IMR-90 (cell line): ENCODE measurements at places on chromosomes 1 and 21. TPM values are rescaled to one million over a fixed set of nuclear protein-coding genes. Genes with fewer than 3 reads are reported as not detected.

DNA sequence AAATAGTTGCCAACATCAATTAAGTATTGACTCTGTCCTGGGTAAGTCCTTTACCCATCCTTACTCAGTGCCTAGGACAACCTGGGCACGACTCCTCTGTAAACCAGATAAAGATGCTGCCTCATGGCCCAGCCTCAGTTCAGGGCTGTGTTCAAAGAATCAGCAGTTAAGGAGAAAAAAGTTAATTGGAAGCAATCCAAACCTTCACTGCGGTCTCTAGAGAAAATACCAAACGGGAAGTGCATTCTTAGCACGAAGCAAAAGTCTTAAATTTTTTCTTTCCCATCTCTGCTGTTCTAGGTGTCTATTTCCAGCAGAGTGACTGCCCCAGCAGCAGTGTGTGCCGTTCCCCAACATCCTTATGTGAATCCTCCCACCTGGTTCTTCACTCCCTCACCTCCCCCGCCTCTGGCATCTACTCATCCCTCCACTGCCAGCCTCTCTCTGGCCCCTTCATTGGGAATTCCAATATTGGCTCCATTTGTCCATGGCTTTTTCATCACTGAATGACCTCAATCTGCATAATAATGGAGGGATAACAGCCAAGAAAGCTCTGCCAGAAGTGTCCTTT, 23.2 kb downstream of the KANK4 start:
- H3K27me3 ChIP-seq = no peaks in the 10 kb centered on the region; the same call in 1 of the 2 replicates
- H3K27ac ChIP-seq = no peak overlapping the region
- peak; percentile 38 for DNase-seq
- no peaks in the 10 kb centered on the region for H3K4me1 ChIP-seq
- H3K4me3 ChIP-seq = no peak overlapping the region

DNA sequence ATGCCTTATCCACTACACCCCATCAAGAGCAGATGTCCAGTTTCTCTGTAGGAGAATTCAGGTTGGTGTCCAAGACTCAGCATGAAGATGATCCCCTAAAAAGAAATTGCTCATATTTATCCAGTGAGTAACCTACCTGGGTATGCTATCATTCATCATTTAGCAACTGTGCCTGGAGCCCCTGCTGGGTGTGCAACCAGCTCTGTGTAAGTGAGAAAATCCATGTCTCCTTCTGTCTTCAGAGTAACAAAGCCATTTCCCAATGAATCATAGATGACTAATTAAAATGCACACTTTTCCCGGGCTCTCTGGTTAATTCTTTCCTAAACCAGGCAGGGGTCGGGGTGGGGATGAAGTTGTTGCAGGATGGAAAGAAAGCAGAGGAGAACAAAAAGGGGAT, 35.8 kb downstream of the OLFML3 start:
- H3K4me1 ChIP-seq = no peaks in the 10 kb centered on the region
- H3K36me3 ChIP-seq = no peaks in the 10 kb centered on the region
- no peak overlapping the region for H3K27ac ChIP-seq
- DNase-seq = no peak

DNA sequence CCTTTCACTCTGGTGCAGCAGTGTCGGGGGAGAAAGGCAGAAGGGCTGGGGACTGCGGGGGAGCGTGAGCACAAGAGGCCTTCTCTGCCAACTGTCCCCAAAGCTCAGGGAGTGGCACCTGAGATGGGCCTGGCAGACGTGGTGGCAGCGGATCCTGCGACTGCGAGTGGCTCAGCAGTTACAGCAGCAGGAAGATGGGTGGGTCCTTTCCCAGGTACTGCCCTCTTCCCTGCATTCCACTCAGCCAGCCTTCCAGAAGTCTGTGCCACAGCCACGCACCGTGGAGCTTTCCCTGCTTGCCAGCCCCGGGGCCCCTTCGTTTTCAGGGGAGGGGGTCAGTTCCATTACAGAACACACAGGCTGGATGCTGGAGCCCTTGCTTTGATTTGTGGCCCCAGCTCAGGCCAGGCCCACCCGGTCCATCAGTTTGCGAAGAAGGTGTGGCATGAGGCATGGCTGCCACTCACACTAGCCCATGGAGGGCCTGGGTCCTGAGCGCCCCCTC, 17.2 kb downstream of the MTHFR start:
- peaks cover 20% of the 10 kb centered on the region; the same call in 1 of the 2 replicates for H3K36me3 ChIP-seq
- no peak for DNase-seq
- H3K27me3 ChIP-seq = no peaks in the 10 kb centered on the region
- H3K27ac ChIP-seq = no peak overlapping the region
- no peak overlapping the region for H3K4me3 ChIP-seq

GRCh38 chr1:156402331-156403020, 33.5 kb downstream of the RHBG start:
- H3K36me3 ChIP-seq = no peaks in the 10 kb centered on the region
- H3K27ac ChIP-seq = no peak overlapping the region
- H3K27me3 ChIP-seq = peaks cover 75% of the 10 kb centered on the region

- H3K36me3 ChIP-seq = peaks cover 62% of the 10 kb centered on the region
- no peak for DNase-seq
- no peaks in the 10 kb centered on the region for H3K27me3 ChIP-seq
- no peak overlapping the region for H3K4me3 ChIP-seq
Measured at GRCh38 chr1:153933430-153933829, 10.7 kb upstream of the GATAD2B start.

DNA sequence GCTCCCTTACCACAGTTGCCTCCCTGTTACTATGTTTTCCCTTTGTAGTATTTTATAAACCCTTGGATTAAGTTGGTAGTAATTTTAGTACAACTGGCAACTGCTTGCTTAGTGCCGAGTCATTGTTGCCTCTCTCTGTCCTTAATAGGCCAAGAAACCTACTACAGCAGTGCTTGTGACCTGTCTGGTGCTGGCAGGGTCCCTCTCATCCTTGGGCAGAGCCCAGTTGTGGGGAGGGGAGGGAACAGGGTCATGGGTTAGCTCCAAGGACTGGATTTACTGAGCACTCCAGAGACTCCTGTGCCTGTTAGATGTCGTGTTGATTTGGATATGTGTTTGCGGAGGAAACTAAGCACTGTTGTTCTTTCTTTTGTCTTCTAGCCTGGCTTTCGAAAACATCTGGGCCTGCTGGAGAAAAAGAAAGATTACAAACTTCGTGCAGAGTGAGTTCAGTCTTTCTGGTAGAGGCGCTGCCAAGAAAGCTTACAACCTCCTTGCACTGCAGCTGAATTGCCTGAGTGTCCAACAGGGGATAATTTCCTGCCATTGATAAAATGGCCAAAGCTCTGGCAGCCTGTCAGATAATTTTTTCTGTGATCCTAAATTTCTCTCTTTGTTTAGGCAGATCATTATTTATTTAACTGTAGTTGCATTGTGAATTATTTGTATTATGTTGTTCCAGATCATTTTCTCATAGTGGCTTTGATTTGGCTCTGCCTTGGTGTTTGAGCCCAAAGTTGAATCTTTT, 3.6 kb downstream of the UTP11 start:
- H3K4me3 ChIP-seq = no peak overlapping the region
- peaks cover 21% of the 10 kb centered on the region for H3K36me3 ChIP-seq
- DNase-seq = peak; percentile 35
- no peaks in the 10 kb centered on the region for H3K27me3 ChIP-seq
- peak overlapping the region; percentile 90; the same call in 1 of the 2 replicates for H3K27ac ChIP-seq

DNA sequence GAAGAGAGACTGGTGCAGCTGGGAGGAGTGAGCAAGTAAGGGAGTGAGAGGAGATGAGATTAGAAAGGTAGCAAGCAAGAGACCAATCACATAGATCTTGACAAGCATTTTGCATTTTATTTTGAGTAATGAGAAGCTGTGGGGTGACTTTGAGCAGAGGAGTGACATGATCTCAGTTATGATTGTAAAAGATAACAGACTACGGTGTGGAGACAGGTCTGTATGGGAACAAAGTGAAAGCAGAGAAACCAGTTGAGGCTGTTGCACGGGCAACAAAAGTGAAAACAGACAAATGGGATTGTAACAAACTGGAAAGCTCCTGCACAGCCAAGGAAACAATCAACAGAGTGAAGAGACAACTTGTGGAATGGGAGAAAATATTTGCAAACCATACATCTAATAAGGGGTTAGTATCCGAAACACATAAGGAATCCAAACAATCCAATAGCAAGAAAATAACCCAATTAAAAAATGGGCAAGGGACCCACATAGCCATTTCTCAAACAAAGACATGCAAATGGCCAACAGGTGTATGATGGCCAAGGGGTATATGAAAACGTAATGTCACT, 68.4 kb downstream of the SNRPE start:
- peaks cover 5% of the 10 kb centered on the region for H3K27me3 ChIP-seq
- no peaks in the 10 kb centered on the region for H3K36me3 ChIP-seq
- no peak overlapping the region for H3K4me3 ChIP-seq
- no peak for DNase-seq
- H3K27ac ChIP-seq = no peak overlapping the region
- H3K4me1 ChIP-seq = no peaks in the 10 kb centered on the region; the same call in 1 of the 2 replicates

- no peaks in the 10 kb centered on the region for H3K4me1 ChIP-seq
- H3K4me3 ChIP-seq = no peak overlapping the region
Measured at GRCh38 chr1:9630331-9631111, 21.0 kb upstream of the PIK3CD start.

DNA sequence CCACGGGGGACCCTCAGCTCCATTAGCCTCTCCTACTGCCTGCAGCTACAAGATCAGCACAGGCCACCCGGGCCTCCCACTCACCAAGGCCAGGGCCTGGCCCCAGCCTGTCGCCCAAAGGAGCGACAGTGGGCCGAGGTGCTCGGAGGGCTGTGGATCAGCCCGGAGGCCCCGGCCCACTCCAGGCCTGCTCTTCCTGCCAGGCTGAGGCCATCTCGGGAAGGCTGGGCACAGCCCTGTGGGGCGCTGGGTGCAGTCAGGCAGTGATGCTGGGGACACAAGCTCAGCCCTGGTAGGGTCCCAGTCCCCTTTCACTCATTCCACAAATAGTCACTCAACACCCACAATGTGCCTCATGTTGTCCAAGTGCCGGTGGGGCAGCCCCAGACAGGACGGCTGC, 58.8 kb downstream of the CASZ1 start:
- DNase-seq = no peak
- H3K4me3 ChIP-seq = no peak overlapping the region
- H3K4me1 ChIP-seq = no peaks in the 10 kb centered on the region
- no peak overlapping the region for H3K27ac ChIP-seq
- peaks cover 59% of the 10 kb centered on the region for H3K27me3 ChIP-seq
- no peaks in the 10 kb centered on the region for H3K36me3 ChIP-seq

- DNase-seq = no peak
- H3K36me3 ChIP-seq = peaks cover 58% of the 10 kb centered on the region
- H3K4me3 ChIP-seq = no peak overlapping the region
- H3K4me1 ChIP-seq = peaks cover 2% of the 10 kb centered on the region; the same call in 1 of the 2 replicates
Measured at GRCh38 chr1:1565340-1565739, 9.3 kb downstream of the SSU72 start.

- no peak for DNase-seq
- H3K4me3 ChIP-seq = no peak overlapping the region
- peaks cover 26% of the 10 kb centered on the region for H3K36me3 ChIP-seq
- H3K4me1 ChIP-seq = no peaks in the 10 kb centered on the region
- no peak overlapping the region for H3K27ac ChIP-seq
- H3K27me3 ChIP-seq = no peaks in the 10 kb centered on the region
Measured at GRCh38 chr1:220028346-220028895, 17.9 kb downstream of the EPRS1 start.

GRCh38 chr1:169025412-169025811, 81.1 kb upstream of the ATP1B1 start:
- H3K36me3 ChIP-seq = no peaks in the 10 kb centered on the region
- no peak for DNase-seq
- H3K4me3 ChIP-seq = no peak overlapping the region
- no peaks in the 10 kb centered on the region for H3K27me3 ChIP-seq
- no peak overlapping the region for H3K27ac ChIP-seq

DNA sequence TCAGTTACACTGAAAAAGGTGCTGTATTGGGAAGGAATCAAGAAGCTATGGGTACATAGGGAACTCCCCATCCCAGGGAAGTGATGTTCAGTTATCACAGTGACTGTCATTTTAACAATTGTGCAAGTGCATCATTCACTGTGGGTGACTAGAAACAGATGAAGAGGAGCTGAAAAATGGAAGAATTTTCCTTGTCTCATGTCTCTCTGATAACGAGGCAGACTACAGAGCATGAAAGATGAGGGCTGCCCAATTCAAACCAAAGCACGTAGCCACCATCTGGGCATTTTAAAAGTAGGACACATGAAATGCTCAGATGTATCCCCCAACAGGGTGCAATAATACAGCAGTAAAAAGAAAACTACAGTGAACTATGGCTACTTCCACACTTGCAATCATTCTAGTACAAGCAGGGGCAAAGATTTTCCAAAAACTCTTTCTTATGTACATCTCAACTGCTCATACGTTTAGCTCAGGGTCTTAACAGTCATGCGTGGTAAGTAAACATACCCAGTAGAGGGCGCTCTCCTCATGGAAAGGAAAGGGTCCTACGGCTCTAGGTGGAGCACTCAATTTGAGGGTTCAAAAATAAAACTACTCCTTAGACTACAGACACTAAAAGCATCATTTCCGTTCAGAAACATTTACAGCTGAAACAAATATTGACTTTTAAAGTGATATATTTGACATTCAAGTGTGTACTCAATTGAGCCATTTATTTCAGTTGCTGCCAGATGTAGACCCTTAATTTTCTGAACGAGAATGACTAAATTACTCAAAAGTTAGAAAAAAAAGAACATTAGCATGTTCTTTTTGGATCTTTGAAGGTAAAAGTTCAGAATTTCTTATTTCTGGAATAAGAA, 143.2 kb downstream of the KCTD3 start:
- no peak overlapping the region for H3K4me3 ChIP-seq
- no peaks in the 10 kb centered on the region for H3K36me3 ChIP-seq
- 0 out of 2 replicates have a peak, but pooled peaks cover 3% of the 10 kb centered on the region for H3K4me1 ChIP-seq

- H3K27me3 ChIP-seq = no peaks in the 10 kb centered on the region
- DNase-seq = no peak
- H3K27ac ChIP-seq = no peak overlapping the region
- H3K36me3 ChIP-seq = no peaks in the 10 kb centered on the region
- H3K4me1 ChIP-seq = no peaks in the 10 kb centered on the region
- H3K4me3 ChIP-seq = no peak overlapping the region
Measured at GRCh38 chr1:242813490-242814091, 289.1 kb upstream of the PLD5 start.

GRCh38 chr21:41112740-41113692, 54.9 kb upstream of the BACE2 start:
- no peaks in the 10 kb centered on the region for H3K4me1 ChIP-seq
- no peak overlapping the region for H3K4me3 ChIP-seq
- H3K36me3 ChIP-seq = no peaks in the 10 kb centered on the region
- peak; percentile 79 for DNase-seq
- no peaks in the 10 kb centered on the region for H3K27me3 ChIP-seq

GRCh38 chr1:86499987-86500593, 31.4 kb downstream of the CLCA1 start:
- DNase-seq = peak; percentile 32

The SYTL1 gene
- 1.0 and 1.3 TPM in 2 replicates for polyA plus RNA-seq

The LCE6A gene
- polyA plus RNA-seq = not detected in 2 replicates

The OR2T2 gene
- not detected in 2 replicates for polyA plus RNA-seq

The RXFP4 gene
- polyA plus RNA-seq = not detected in 2 replicates

The LCE1C gene
- not detected in 2 replicates for polyA plus RNA-seq

The CACNA1S gene
- not detected in 2 replicates for polyA plus RNA-seq
